ENCODE measurements at places on chromosomes 7 and 10.
A peak's percentile ranks its signal among the peaks of the same experiment; 100 is the strongest.

DNA sequence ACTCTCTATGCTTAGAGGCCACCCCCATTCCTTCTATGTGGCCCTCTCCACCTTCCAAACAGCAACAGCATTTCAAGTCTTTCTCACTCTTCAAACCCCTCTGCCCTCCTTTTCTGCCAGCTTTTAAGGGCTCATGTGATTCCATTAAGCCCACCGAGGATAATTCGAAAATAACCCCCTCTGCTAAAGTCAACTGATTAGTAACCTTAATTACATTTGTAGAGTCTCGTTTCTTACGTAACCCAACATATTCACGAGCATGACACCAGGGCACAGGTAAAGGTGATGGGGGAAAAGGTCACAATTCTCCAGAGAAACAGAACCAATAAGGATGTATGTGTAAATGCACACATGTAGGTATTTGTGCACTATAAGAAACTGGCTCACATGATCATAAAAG, 6.7 kb upstream of the CHST15 start:
- no peak for DNase-seq

DNA sequence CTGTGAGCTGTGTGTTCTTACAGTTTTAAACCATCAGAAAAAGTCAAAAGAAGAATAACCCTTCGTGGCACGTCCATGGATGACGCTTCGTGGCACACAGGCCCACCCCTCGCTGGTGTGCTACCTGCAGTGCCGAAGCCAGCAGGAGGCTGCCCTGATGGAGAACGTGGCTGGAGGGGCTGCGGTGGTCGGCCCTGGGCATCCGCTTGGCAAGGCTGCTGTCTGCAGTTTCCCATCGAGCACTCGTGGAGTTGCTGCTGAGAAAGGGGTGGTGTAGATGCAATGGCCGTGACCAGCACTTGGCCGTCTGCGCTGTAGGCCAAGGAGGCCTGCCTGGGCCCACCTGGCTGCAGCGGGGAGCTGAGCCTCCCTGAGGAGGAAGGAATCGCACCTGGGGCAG, 3.2 kb upstream of the ADGRA1 start:
- no peak for DNase-seq

DNA sequence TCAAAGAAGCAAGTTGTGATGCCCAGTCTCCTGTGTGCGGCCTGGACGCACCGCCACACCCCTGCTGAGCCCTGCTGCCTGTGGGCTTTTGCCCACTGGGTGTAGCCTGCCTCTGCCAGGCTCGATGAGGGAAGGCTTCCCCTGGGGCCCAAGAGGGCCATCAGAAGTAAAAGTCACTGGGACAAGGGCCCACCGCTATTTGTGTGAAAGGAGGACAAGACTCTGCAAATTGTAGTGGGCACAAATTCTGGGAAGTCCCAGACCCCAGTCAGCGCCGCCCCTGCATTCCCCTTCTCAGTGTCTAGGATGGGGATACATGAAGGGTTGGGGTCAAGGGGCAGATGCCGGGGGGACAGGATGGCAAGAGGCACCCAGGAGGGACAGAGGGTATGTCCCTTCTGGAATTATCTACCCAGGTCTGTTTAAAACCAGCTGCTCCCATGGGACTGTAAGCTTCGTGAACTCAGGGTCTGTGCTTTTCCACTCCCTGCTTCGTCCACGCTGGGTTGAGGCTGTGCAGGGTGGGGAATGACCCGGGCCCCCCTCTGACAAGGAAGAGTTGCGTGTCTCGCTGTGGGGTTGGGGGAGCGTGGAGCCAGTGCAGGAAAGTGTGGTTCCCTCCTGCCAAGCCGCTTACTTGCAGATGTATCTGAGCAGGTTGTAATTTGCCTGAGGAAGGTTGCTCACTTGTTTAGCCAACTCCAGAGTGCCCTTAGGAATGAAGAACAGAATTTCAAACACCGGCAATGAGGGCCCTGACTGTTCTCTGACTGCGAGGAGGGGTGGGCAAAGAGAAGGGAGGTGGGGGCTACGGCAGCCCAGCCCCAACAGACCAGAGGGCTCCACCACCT, 147.2 kb downstream of the MAPK8 start:
- no peak for DNase-seq

GRCh38 chr10:97914837-97915211, 65.2 kb downstream of the GOLGA7B start:
- DNase-seq, result peak; percentile 46

DNA sequence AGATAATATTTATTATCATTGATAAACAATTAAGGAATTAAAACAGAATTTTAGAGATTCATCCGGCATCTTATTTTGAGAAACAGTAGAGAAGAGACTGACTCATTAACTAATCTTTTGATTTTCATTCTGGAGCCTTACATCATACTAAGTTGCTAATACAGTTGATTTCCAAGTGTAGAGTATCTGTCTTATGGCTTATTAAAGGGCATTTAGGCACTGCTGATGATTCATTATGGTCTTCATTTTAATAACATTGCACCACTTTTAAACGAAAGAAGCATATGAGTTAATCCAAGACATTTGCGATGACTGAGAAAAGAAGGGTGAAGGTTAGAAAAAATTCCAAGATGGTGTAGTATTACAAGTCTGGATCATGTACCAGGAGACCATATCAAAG, 186.0 kb upstream of the CACNA2D1 start:
- DNase-seq, result no peak

DNA sequence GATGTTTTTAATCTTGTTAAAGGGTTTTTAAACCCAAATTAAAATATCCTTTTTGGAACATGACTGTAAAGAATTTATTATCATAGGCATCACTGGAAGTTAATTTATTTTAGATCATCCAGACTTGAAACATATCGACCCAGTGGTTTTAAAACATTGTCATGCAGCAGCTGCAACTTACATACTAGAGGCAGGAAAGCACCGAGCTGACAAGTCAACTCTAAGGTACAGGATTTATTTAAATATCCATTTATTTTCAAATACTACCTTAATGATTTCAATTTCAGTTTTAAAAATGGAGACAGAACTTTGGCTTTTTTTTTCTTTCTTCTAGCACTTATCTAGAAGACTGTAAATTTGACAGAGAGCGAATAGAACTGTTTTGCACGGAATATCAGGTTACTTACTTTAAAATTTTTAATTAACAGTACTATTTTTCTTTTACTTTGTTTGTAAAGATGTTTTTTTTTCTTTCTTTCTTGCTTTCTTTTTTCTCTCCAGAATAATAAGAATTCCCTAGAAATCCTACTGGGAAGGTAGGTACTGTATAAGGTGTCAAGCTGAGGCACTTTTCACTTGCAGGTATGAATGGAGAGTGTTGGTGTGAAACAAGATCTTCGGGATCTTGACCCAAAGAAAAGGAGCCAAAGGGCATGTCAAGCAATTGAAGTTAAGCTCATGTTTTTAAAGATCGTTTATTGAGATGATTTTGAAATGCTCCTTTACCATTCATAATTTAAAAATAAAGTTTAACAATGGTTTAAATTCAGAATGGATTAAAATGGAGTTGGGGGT, 1.8 kb downstream of the COMMD3 start:
- no peak for DNase-seq

DNA sequence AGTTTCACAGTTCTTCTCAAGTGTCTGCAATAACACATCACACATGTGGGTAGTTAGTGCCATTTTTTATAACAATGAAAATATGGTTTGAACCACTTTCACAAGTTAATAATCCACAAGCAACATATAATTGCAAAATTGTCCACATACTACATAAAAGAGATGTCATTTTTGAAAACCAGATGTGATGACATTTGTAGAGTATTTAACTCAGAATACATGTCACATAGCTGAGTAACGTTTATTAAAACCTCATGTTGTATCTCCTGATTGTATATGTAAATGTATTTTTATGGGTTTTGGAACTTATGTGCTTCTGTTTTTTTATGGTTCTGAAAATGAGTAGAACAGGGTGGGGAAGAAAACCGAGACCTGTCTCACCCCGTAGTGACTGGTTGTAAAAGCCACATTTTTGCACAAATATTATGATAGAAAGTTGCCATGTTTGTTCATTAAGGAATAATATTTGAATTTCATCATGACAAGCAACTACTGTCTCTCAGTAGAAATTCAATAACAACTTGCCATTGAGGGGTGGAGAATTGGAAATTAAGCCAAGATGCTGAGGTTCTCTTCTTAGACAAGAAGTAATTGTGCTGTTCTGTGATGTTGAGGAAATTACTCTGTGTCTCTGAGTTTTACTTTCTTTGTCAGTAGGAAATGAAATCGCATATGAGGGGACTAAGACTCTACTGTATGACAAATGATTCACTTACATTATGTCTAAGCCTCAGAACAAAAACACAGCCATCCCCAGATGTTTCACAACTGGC, 29.2 kb upstream of the EGFR start:
- DNase-seq, result no peak

GRCh38 chr7:28440055-28440601, 27.8 kb downstream of the CREB5 start:
- DNase-seq, result no peak

GRCh38 chr10:21318540-21319167, 206.8 kb downstream of the SKIDA1 start:
- no peak for DNase-seq

GRCh38 chr10:48282829-48283228, 8.3 kb upstream of the FRMPD2 start:
- DNase-seq, result no peak

- no peak for DNase-seq
These were observed 69.0 kb downstream of the SNX10 start for GRCh38 chr7:26360650-26361049.

DNA sequence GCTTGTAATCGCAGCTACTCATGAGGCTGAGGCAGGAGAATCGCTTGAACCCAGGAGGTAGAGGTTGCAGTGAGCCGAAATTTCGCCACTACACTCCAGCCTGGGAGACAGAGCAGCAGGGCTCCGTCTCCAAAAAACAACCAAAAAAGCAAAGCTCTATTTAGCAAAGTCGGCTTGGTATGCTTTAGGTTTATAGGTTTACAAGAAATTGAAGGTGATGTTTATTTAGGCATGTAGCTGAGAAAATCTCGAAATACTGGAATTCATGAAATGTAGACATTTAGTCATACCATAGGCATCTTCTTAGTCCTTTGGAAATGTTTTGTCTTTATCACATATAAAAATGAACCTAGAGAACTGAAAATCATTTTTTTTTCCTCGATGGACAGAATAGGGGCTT, 453.8 kb upstream of the ANKRD30A start:
- no peak for DNase-seq

- DNase-seq, result no peak
These were observed 239.2 kb downstream of the EXOC4 start for GRCh38 chr7:133491846-133492652.

DNA sequence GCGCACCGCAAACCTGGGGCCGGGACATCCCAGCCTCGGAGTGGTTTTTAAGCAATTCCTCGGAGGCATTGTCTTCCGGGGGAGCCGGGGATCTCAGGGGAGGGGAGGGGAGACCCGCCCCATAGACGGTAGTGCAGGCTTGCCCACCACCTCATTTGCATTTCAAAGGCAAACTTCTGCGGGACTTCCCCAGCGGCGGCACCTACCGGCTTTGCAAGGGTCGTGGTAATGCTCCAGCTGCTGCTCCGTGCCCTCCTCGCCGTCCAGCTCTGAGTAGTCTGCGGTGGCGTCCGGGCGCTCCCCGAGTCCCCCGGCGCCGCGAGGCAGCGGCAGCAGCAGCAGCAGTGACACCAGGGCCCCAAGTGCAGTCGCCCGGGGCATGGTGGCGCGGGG, 425 bp downstream of the TLL2 start:
- DNase-seq, result no peak

- no peak for DNase-seq
These were observed 113.5 kb downstream of the KLF6 start for GRCh38 chr10:3671386-3671955.

GRCh38 chr10:125700355-125700911, 17.5 kb upstream of the TEX36 start:
- no peak for DNase-seq

GRCh38 chr7:85596827-85597226, 410.0 kb upstream of the SEMA3D start:
- DNase-seq, result no peak

DNA sequence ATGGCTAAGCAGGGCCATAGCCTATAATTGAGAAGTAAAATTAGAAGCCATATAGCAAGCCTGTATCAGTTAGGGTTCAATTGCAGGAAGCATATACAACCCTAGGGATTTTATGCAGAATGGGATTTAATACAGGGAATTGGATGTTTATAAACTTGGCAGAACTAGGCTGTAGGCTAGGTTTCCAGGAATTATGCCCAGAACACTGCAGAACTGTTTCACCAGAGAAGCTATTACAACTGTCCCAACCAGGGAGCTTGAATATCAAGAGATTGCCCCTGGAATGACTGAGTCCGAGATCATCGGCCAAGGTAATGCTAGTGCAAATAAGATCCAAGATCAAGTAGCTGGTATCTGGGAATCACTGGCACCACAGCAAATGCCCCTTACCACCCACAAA, 64.0 kb downstream of the PRR15 start:
- no peak for DNase-seq

GRCh38 chr10:74008212-74008731, 10.4 kb downstream of the VCL start:
- DNase-seq, result no peak

- DNase-seq, result no peak
These were observed 132.5 kb downstream of the GRID1 start for GRCh38 chr10:86234107-86234506.

DNA sequence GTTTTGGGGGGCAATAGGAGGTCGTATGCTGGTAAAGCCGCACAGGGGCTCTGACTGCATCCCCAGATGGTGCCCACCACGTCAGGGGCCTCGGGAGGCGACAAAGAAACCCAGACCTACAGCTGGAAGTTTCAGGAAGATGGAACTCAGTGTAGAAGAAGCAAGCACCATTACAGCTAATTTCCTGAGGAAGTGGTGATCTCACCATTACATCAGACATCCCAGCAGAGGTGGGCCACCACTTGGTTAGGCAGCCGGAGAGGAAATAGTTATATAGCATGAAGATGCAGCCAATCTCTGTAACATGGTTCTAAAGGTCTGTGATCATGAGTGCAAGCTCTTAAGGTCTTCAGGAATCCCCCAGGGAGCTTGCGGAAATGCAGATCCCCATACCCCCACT, 127.3 kb upstream of the PCBD1 start:
- DNase-seq, result no peak

GRCh38 chr10:19169041-19169440, 120.4 kb downstream of the MALRD1 start:
- DNase-seq, result no peak

DNA sequence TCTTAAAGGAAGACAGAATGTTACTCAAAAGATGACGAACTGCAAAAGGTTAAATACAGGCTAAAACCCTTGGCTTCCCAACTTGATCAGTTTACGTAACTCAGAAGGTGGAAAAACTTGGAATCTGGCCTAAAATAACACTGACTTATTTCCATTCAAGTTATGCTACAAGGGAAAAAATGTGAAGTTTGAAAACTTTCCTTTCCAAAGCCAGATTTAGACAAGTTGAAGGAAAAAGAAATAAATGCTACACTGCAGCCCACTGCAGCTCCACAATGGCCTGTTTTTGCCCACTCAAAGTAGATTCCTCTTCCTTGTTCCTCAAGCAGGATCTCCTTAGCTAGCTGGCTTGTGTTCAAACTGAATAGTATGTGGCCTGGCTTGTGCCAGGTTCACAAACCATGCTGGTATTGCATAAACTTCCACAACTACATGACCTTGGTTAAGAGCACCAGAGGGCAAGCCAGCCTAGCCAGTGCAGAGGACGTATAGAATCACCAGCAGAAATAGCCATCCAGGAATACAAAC, 166.2 kb downstream of the CPEB3 start:
- no peak for DNase-seq

All from stimulated activated CD8-positive, alpha-beta memory T cell treated with anti-CD3 and anti-CD28 coated beads, Interleukin-15, amount 100 ng/mL, for 4 hours (primary cell).